ENCODE measurements at places on chromosomes 6 and 20. TPM values are rescaled to one million over a fixed set of nuclear protein-coding genes. Genes with fewer than 3 reads are reported as not detected.

DNA sequence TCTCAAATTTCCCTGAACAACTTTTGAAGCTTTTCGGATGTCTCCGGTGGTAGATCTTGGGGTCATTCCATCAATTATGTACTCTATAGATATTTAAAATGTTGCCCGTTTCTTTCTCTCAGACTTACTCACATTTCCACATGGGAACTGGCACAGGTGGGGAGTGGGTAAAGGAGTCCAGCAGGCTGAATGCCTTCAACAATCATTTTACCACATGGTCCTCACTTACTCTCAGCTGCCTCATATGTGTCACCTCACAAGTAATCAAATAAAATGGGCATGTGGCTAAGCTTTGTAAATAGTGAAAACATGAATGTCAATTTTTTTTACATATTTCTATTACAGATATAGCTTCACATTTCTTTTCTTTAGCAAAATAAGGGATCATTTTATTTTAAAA is 677 bp downstream of the HLA-DQA1 start:
- ATAC-seq, result no peak

GRCh38 chr20:10309326-10309725 is 90.7 kb downstream of the SNAP25 start:
- ATAC-seq, result no peak

GRCh38 chr20:14865169-14865568 is 527.8 kb upstream of the FLRT3 start:
- ATAC-seq, result no peak

DNA sequence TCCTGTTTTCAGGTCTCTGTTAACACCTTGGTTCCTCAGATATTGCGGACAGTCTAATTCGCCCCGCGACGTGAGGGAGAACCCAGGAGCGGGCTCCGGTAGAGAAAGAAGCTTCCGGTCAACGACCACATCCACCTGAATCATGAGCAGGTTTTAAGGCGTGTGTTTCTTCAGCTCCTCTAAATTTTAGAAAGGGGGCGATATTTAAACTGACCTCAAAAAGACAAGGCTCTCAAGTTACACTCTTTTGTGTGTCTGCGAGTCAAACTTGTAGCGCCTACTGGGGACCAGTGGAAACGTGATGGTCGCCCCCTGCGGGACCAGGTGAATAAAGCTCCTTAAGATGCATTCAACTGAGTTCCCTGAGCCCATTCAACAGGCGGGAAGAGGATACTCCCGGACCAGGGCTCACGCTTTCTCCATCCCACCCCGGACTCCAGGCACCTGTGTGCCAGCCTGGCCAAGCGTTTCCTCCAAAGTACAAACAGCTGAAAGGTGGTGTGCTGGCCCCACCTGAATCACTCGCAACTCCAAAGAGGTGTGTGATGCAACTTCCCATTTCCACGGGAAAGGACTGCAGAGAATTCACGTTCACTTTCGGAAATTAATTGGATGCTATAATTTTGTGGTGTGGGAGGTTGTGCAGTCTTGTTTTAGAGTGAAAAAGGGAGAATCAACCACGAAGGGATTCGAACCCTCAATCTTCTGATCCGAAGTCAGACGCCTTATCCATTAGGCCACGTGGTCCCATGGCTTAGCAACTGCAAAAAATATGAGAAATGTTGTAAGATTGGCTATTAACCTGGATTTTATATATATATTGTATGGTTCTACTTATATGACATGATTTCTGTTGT is 17.0 kb downstream of the GPX5 start:
- ATAC-seq, result no peak

- ATAC-seq, result no peak
Observed at GRCh38 chr6:35494161-35494563, 2.7 kb downstream of the TEAD3 start.

- no peak for ATAC-seq
Observed at GRCh38 chr6:134431421-134431859, 113.5 kb upstream of the SGK1 start.

DNA sequence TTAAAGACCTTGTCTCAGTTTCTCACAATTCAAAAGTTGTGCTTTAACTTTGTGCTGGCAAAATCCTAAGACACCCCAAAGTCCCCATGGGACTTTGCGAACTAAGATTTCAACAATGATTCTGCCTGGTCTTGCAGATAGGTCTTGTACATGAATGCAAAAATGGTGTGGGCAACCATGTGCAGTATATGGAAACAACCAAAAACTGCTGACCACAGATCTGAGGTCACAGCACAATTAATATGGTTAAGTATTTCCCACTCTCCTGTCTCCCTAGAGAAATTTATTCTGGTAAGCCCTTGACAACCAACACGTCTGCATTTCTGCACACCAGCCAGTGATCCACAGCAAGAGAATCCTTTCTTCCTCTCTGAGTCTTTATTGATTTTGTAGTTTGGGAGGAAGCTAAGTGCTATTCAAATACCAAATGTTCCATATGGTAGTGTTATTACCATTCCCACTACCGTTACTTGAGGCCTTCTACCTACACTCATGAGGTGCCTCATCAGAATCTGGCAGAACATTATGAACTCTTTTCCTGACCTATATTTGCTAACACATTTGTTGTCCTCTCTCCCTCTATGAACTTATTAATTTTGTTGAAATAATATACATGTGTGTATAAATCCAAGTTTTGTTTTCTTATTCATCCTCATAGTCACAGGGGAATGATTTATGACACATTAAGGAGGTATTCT is 178.7 kb downstream of the ATXN1 start:
- no peak for ATAC-seq

DNA sequence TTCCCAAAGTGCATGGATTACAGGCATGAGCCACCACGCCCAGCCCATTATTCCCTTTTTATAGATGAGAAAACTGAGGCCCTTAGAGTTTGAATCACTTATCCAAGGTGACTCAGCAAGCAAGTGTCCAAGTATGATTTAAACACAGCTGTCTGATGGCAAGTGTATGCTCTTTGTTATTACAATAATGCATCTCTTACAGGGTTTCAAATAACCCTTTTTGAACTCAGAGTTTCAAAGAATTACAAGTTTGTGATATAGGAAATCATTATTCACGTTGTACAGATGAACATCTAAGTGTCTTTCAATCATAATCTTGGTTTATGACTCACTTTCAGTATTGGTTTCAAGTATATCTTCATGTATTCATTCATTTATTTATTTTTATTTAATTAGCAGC is 63.0 kb downstream of the CD83 start:
- ATAC-seq, result no peak

- ATAC-seq, result no peak
Observed at GRCh38 chr6:20325641-20326421, 75.8 kb upstream of the E2F3 start.

DNA sequence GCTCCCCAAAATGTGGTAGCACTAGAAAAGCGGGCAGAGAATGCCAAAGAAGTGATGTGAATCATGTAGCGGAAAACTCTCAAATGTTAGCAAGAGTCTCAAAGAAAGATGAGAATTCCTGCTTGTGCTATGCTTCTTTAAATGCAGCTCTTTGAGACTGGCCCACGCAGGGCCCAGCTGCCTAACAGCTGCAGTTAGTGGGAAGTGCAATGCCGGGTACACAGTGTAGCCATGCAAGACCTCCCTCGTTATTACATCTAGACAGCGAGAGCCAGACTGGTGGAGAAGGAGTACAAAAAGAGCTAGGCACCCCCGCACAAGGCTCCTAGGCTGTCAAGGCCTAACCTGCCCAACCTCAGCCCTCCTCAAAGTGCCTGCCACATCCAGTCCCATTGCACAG is 201.7 kb upstream of the PRDM1 start:
- ATAC-seq, result no peak

DNA sequence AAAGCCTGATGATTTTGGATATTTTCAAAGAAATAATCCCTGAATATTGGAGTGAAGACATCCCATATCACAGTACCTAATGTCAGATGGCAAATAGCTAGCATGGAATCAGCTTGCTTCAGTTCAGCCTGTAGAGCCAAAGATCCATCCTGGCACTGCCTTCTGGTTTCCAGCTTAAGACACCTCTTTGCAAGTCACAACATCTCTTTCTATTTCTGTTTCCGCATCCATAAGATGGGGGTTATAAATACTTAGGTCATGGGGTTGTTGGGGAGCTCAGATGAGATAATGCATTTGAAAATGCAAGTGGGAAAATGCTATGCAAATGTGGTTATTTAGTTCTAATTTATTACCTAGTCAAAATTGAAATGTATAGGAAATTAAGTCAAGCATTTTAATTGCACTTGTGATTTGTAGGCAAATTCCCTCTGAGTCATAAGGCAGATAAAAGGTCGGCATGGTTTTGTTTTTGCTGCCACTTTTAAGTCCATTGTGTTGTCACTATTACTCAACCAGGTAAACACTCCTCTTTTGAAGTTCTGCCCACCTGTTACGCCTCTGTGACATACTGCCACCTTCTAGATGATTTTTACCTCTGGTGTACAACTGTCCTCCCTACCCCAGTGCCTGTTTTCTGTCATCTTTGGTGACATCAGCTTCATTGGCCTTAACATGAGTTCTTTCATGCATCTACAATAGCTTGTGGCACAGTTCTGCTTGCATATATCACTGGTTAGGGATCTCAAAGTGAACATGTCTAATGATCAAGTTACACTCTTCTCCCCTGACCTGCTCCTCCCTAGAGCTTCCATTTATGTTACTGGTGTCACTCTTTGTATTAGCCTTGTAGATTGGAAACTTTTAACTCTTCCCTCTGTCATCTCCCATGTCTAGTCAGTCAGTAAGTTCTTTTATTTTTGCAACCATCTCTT is 96.6 kb downstream of the CDKAL1 start:
- ATAC-seq, result no peak

- ATAC-seq, result no peak
Observed at GRCh38 chr6:148852688-148853087, 105.9 kb downstream of the UST start.

DNA sequence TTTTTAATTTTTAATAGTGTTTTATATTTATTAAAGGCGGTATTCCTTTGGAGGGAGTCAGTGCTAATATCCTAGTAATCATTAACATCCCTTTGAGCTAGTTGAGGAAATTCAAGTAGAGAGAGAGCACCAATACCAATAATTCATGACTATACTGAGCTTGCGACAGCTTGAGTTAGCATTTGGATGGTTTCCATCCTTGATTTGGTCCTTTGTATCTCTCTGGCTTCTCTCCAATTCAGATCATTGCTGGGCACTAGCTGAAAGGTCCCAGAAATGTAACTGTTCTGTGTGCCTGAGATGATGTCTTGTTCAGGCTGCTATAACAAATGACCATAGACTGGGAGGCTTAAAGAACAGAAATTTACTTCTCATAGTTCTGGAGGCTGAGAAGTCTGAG is 77.0 kb downstream of the RNF144B start:
- no peak for ATAC-seq

GRCh38 chr6:166654573-166654972 is 27.5 kb upstream of the RPS6KA2 start:
- ATAC-seq, result no peak

GRCh38 chr6:27743787-27744186 is 168.4 kb downstream of the OR2B2 start:
- no peak for ATAC-seq

DNA sequence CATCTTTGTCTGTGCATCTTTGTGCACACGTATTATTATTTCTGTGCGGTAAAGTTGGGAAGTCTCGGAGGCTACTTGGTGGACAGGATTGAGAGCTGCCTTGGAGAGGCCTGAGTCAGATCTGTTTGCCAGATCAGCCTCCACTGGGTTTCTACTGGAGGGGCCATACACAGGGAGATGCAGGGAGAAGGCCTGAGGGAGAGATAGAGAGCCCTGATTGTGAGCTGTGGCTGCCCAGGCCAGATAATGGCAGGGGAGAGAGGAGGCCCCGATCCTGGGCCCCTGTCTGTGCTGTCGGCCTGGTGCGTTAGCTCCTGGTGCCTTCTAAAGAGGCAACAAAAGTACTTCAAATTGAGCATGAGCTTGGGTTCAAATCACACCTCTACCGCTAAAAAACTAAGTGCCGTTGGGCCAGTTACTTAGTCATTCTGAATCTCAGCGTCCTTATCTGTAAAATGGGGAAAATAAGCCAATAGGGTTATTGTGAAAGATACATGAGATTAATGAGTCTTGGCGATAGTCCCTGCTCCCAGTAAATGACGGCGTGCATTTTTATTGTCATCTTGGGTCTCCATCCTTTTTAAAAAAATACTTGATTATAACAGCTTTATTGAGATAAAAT is 27.6 kb upstream of the ADA start:
- no peak for ATAC-seq

GRCh38 chr6:4775494-4776130 is 592 bp upstream of the CDYL start:
- ATAC-seq, result peak; percentile 87

- ATAC-seq, result no peak
Observed at GRCh38 chr20:17850684-17851026, 117.9 kb downstream of the SNX5 start.

DNA sequence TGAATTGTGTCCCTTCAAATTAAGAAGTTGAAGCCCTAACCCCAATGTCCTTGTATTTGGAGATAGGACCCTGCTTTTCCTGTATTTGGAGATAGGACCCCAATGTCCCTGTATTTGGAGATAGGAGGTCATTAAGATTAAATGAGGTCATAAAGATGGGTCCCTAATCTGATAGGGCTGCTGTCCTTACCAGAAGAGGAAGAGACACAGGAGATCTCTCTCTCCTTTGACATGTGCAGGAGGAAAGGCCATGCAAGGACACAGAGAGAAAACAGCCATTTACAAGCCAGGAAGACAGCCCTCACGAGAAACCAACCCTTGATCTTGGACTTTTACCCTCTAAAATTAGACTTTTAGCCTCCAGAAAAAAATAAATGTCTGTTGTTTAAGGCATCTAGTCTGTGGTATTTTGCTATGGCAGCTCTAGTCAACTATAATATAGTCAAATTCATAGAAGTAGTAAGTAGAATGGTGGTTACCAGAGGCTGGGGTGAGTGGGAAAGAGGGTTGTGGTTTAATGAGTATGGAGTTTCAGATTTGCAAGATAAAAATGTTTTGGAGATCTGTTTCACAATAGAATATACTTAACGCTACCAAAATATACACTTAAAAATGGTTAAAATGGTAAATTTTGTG is 59.3 kb downstream of the UBE3D start:
- ATAC-seq, result no peak

DNA sequence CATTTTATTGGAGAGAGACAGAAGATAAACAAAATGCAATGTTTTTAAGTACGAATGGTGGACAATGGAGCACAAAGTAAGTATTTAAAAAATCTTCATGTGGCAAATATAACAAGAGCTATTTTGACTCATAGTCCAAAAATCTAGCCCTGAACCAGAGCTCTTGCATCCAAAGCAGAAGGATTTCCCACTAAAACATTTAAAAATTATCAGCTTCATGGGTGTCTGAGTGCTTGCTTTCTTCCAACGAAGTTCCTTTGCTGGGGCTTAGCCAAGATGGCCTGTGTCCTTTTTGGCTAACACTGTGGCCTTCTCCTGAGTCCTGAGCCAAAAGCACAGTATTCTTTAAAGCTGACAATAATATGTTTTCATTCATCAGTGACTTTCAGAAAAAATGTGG is 161.7 kb downstream of the RIMS1 start:
- ATAC-seq, result no peak

- no peak for ATAC-seq
Observed at GRCh38 chr6:159852877-159853276, 37.9 kb upstream of the MAS1 start.

GRCh38 chr6:109351231-109352130 is 30.8 kb downstream of the CD164 start:
- no peak for ATAC-seq

- ATAC-seq, result no peak
Observed at GRCh38 chr20:51026269-51026668, 3.4 kb upstream of the KCNG1 start.

TFAP2D gene
- not detected for total RNA-seq

PPIL1 gene
- total RNA-seq, result 25.0 TPM

FHL5 gene
- total RNA-seq, result 11.8 TPM

RBL1 gene
- total RNA-seq, result 4.4 TPM

ENPP1 gene
- 10.0 TPM for total RNA-seq

LY6G5C gene
- total RNA-seq, result 0.94 TPM

UBE2C gene
- total RNA-seq, result 0.72 TPM

SIRPD gene
- total RNA-seq, result not detected

CEP85L gene
- 10.9 TPM for total RNA-seq

PKHD1 gene
- total RNA-seq, result under 0.01 TPM
